ENCODE measurements at places on chromosomes 1 and 21.

- no peak for DNase-seq
These were observed 14.8 kb upstream of the PTPRC start for GRCh38 chr1:198623752-198624647.

DNA sequence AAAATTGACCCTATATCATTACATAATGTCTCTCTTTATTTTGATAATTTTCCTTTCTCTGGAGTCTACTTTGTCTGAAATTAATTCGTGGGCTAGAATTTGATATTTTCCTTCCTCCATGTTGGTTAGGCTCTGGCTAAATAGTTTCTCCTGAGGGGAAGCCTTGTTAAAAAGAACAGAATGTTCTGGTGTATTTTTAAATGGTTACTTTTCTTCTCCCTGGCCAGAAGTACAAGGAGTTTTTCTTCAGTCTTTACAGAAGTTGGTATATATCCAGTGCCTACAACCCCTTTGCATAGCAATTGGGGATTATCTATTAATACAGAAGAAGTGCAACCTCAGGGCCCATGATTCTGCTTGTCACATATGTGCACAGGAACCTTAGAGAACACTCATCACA, 185.6 kb upstream of the RAB4A start:
- DNase-seq: no peak

DNA sequence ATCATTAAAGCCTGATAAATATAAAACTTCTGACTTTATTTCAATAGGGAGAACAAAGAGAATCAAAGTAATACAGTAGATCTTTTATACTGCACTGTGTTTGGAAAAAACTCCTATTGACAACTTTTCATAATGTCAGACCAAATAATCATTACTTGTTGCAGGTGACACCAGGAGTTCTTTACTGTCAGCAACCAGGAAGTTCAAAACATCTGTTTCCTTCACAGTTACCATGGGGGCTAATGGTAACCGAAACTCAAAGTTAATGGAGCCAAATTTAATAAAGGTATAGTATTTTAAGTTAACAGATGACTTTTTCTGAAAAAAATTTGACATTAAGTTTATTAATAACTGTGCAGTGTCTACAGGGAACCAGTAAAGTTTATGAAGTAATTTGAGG, 10.6 kb downstream of the EFCAB7 start:
- DNase-seq: no peak

GRCh38 chr1:154533952-154534844, 24.3 kb downstream of the UBE2Q1 start:
- DNase-seq: no peak

DNA sequence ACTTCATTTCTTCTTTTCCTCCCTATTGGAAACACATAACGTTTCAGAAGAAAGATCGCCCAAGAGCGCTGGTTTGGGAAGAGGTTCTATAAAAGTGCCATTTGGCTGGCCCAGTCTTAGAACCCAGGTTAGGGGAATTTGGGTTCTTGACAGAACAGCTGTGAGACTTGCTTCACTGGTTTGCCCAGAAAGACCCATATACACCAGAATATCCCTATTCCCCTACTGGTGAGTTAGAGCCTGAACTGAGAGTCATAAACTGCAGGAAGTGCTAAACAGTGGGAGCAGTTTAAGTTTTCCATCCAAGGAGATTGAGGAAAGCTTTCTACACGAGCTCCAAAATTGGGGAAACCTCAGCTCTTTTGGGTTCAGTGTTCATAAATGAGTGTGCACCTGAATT, 275.2 kb downstream of the VAV3 start:
- DNase-seq: no peak

GRCh38 chr1:156480016-156480370, 20.6 kb downstream of the MEF2D start:
- DNase-seq: no peak

DNA sequence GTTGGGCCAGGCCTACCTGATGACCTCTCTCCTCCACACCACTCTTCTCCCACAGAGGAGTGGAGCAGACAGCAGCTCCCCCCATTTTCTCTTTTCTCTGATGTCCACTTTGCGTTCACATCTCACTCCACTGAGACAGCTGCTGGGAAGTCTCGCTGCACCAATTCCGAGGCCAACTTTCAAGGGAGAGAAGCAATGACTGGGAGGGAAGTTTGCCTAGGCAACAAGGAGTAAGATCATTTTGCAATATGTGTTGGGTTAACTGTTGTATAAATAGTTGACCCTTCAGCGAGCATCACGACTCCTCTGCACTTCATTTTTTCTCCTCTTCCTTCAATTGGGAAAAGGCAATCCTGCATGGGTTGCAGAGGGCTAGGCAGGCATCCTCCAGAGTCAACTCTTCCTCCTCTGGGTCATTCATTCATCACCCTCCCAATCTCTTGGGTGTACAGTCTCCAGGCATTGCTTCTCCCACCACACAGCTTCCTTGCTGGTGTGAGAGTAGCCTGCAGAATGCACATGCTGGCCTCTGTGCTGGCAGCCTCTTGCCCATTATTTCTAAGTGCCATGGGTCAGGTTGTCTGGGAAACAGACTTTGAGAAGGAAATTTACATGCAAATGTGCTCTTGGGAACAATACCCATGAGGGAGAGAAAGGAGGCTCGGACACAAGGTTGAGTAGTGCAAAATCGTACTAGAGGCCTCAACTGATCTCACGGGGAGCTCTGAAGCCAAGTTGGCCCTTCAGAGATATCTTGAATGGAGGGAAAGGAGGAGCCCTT, 75.8 kb upstream of the BCAR3 start:
- DNase-seq: no peak

- DNase-seq: no peak
These were observed 216.6 kb upstream of the CSF3R start for GRCh38 chr1:36699113-36699911.

- DNase-seq: no peak
These were observed 42.4 kb downstream of the FBXO2 start for GRCh38 chr1:11611638-11612327.

GRCh38 chr1:43522776-43523480, 7.8 kb upstream of the PTPRF start:
- DNase-seq: no peak

DNA sequence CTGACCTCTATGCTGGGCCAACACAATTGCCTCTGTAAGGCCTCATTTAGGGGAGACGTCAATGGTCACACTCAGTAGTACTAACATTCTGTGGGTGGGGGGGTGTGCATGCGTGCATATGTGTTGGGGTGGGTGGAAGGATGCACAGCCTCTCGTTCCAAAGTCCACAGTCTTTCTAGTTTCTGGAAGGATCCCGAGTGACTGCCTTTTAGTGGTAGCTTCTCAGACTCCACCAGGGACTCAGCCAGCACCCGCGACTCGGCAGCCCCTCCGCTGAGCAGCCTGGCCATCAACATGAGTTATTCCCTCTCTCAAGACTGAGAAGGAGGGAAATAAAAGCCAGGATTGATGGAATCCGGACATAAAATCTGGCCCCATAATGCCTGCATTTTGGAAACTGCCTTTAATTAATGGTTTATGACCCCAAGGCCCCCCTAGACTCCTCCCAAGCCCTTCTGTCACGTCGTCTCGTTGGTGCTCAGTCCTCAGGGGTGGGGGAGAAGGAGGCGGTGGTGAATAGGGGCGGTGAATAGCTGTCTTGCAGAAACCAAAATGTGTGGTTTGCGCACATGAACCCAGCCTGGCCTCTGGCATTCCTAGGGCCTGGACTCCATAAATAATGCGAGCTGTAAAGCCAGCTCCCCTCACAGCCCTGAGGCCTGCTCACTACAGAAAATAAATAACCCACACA, 65.1 kb upstream of the TMEM51 start:
- DNase-seq: no peak

DNA sequence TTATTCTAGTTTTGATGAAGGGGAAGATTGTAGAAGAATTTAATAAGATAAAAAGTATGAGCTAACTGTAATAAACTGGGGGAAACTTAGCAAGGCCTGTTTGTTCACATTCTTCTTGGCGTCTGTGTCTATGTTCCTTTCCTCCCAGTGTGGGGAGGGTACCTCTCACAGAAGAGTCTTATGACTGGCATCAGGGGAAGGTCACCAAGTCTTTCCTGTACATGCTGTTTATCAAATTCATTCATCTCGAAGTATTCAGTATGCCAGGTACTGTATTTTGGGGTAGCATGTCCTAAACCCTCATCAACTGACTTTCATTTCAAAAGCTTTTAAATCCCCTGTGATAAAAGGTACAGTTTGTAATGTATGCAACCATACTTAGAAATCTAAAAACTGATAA, 78.4 kb downstream of the HS2ST1 start:
- no peak for DNase-seq

DNA sequence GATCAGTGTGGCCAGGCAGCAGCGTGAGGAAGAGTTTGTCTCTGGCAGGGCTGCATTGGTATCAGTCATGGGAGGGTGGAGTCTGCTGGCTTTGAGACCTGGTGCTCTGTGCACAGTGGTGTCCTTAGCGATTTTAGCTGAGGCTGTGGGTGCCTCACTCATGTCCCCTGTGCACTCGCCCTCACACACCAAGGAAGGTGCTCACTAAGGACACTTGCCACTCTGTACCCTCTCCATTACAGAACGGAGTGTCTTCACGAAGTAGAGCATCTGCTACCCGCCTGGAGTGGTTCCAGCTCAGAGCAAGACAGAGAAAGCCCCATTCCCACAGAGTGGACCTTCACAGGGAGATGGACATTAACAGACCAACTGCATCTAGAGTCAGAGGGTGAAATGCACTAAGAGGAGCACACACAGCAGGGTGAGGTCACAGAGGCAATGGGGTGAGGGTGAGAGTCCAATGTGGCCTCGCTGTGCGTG, 117.9 kb downstream of the MATN1 start:
- no peak for DNase-seq

- no peak for DNase-seq
These were observed 1252.1 kb downstream of the NCAM2 start for GRCh38 chr21:22250355-22250754.

DNA sequence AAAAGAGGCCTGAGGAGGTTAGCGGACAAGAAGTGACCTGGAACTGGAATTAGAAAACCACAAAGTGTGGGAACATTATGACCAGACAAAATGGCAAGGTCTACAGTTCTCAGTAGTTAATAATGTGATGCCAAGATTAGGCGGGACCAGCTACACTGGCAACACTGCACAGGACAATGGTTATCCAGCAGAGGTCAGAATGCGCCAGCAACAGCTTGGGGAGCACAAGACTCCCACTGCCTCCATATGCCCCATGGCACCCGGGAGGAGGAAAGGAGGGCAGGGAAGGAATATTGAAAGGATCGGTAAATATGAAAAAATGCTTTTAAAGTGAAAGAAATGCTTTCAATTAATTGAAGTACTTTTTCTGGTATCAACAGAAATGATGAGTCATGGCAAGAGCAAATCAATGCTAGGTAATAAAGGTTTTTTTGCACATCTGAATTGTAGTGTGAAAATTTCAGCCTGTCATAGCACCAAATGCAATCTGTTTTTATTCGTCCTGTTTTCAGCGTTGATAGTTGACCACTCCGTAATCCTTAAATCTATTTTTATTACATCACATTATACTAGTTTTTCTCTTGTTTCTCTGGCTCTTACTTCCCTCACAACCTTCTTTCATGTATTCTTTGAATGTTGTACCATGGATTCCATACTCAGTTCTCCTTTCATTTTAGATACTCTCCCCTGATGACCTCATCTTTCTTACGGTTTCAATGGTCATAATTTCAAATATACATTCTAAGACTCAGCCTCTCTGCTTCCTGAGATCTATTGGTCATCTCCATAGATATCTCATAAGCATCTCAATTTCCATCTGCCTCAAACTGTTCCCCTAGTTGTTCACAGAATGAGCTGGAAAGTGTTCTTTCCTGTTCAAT, 30.7 kb downstream of the VCAM1 start:
- no peak for DNase-seq

GRCh38 chr1:155967341-155968050, 10.9 kb downstream of the ARHGEF2 start:
- no peak for DNase-seq

Measured in stimulated activated CD4-positive, alpha-beta T cell treated with anti-CD3 and anti-CD28 coated beads, Interleukin-1b, Interleukin-23, amount 100 ng/mL, for 1 hour (primary cell).